ENCODE measurements at places on chromosomes 2 and 18.

- DNase-seq: no peak
Observed at GRCh38 chr2:103135679-103136078, 373.8 kb downstream of the TMEM182 start.

- no peak for DNase-seq
Observed at GRCh38 chr2:46239847-46240181, 57.4 kb upstream of the EPAS1 start.

DNA sequence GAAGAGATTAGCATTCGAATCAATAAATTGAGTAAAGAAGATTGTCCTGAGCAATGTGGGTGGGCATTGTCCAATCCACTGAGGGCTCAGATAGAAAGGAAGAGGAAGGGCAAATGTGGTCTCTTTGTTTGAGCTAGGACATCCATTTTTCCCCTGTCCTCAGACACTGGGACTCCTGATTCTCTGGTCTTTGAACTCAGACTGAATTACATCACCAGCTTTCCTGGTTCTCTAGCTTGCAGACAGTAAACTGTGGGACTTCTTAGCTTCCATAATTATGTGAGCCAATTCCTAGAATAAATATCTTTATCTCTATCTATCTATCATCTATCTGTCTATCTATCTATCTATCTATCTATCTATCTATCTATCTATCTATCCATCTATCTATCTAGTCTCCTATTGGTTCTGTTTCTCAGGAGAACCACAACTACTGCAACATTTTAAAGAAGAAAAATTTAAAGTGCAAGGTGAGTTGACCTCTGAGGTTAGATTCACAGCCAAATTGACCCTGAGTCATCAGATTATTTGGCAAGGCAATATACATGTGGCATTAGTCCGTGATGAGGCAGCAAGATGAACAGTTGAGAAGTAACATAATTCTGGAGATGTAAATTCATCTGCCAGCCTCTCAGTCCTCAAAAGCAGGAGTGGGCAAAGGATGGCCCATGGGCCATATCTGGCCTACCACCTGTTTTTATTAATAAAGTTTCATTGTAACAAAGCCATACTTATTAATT is 191.4 kb downstream of the PDE11A start:
- DNase-seq: no peak

- peak; percentile 15 for DNase-seq
Observed at GRCh38 chr18:57915865-57916582, 112.9 kb upstream of the ATP8B1 start.

GRCh38 chr2:186835628-186836027 is 13.3 kb downstream of the ZSWIM2 start:
- no peak for DNase-seq

- no peak for DNase-seq
Observed at GRCh38 chr2:104772996-104773395, 80.9 kb upstream of the POU3F3 start.

- DNase-seq: no peak
Observed at GRCh38 chr2:65749545-65749944, 317.1 kb upstream of the SPRED2 start.
